ENCODE measurements at places on chromosomes 5 and 9.

DNA sequence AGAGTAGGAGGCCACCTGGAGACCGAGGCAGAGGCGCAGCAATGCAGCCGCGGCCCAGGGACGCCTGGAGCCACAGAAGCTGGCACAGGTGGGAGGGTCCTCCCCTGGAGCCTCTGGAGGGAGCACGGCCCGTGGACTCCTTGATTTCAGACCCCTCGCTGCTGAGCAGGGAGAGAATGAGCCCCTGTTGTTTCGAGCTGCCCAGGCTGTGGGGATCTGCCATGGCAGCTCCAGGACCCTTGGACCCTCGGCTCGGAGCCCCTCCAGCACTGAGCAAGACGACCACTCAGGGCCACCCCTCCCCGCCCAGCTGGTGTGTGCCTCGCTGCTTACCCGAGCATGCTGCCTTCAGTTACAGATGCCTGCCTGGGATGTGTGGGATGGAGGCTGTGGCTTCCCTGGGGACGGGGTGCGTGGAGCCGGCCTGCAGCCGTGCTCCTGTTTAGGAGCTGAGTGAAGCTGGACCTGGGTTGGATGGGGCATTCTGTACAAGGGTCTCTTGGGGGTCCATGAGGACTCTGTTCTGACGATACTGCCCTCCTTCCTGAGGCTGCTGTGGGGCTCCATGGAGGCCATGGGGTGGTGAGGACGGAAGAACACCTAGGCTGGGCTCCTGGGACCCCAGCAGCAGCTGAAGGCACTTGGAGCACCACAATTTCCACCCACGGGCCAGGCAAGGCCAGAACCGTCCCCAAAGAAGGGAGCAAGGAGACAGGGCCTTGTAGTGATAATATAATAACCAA, 115.1 kb upstream of the LPCAT1 start:
- DNase-seq = no peak

DNA sequence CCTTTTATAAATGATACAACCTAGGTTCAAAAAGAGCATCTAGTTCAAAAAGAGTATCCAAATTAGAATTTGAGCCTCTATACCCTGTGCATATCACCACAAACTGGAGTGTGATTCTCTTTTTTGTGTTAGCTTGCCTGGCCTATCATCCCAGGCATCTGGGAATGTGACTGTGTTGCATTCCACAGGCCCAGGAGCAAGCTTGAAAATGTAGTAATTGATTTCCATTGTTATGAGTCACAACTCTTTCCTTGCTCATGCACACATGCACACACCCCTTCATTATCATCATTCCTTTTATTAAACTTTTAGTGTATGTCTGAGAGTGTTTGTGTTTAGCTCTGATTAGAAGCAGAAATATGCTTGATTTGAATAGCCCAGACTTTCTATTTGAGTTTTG, 75.2 kb downstream of the FCHO2 start:
- no peak for DNase-seq

DNA sequence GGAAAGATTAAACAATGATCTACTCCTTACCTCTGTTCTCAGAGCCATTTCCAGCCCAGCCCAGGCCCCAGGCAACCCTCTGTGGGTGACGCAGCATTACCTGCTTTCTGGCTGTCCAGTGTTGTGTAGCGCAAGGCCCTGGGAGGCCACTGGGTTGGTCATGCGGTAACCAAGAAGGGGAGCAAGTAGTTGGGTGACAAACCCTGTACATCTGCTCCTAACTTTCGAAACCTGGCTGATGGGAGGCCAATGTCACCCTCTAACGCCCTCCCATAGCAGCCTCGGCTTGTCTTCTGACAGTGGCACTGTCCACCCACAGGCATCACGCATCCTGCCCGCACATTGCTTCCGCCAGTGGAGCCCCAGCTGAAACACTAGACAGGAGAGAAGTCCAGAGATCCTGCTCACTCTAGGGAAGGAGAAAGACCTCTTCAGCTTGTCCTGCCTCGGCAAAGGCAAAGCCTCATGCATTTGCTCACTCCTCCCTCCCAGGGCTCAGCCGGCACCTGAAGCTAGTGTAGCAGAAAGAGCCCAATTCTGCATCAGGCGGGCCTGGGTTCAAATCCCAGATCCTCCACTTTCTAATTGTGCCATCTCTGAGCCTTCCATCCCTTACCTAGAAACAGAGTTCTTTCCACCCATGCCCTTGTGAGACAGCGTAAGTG, 94.6 kb downstream of the ADAMTS2 start:
- DNase-seq = no peak

GRCh38 chr9:120890320-120891244, 13.6 kb upstream of the PHF19 start:
- DNase-seq = no peak

- no peak for DNase-seq
These were observed 140.7 kb downstream of the GNA14 start for GRCh38 chr9:77507212-77507961.

DNA sequence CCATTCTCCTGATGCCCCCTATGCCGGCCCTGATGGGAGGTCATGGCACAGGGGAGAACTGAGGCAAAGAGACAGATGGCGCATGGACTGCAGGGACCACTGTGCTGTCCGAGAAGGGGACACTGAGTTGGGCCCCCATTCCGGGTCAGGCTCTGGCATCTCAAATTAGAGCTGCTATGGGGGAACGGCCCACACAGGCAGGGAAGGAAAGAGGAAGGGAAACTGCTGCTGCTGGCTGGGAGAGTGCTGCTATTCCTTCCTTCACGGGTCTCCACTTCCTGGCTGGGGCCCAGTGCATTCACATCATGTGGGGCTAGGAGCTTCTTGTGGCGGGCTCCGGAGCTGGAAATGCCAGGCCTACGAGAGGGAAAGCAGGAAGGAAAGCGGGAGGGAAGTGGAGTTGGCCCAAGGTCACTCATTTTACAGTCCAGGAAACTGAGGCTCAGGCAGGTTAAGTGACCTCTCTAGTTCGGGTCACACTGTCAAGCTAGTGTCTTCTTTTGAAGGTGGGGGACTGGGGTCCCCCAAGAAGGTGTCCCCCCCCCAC, 1.3 kb upstream of the CARD19 start:
- no peak for DNase-seq

DNA sequence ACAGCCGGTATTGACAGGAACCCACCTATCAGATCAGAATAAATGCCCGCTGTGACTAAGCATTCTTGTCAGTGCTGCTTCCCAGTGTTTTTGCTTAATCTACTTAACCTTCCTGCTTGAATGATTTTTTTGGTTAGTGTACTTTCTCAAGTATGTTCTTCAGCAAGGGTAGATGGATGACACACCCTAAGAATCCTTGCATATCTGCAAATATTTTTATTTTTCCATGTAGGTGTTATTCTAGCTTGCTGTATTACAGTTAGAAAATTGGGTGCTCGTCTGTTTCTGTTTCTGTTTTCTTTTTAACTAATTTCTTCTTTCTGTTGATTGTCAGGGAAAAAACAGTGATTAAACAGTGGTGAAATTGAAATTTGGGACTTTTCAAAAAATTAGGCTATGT, 64.5 kb downstream of the SEC61B start:
- DNase-seq = no peak

GRCh38 chr5:177475563-177476427, 2.4 kb upstream of the DBN1 start:
- no peak for DNase-seq

GRCh38 chr5:42779083-42779482, 22.5 kb downstream of the CCDC152 start:
- DNase-seq = no peak

Data from stimulated activated CD4-positive, alpha-beta T cell treated with anti-CD3 and anti-CD28 coated beads, Interleukin-1b, Interleukin-23, amount 100 ng/mL, for 1 hour (primary cell).